ENCODE measurements at places on chromosomes 2 and 18. TPM values are rescaled to one million over a fixed set of nuclear protein-coding genes. Genes with fewer than 3 reads are reported as not detected.

GRCh38 chr2:135409436-135409835 is 121.6 kb downstream of the ZRANB3 start:
- no peaks in the 10 kb centered on the region for H3K36me3 ChIP-seq
- no peak overlapping the region for H3K4me3 ChIP-seq
- H3K4me1 ChIP-seq: no peaks in the 10 kb centered on the region
- H3K27ac ChIP-seq: no peak overlapping the region
- no peaks in the 10 kb centered on the region for H3K27me3 ChIP-seq

DNA sequence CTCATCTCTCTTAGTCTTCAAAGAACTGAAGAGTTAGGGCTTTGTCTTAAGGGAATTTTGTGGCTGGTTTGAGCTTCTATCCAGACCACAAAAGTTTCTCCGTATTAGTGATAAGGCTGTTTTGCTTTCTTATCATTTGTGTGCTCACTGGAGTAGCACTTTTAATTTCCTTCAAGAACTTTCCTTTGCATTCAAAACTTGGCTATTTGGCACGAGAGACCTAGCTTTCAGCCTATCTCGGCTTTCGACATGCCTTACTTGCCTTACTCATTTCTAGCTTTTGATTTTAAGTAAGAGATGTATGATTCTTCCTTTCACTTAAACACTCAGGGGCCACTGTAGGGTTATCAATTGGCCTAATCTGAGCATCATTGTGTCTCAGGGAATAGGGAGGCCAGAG is 29.9 kb downstream of the HDHD2 start:
- no peaks in the 10 kb centered on the region for H3K4me1 ChIP-seq
- H3K36me3 ChIP-seq: no peaks in the 10 kb centered on the region
- no peak overlapping the region for H3K4me3 ChIP-seq
- no peak for DNase-seq
- H3K27ac ChIP-seq: no peak overlapping the region

GRCh38 chr2:190625691-190626090 is 23.2 kb upstream of the NAB1 start:
- no peak overlapping the region for H3K27ac ChIP-seq
- peaks cover 18% of the 10 kb centered on the region for H3K4me1 ChIP-seq
- no peak overlapping the region for H3K4me3 ChIP-seq
- H3K27me3 ChIP-seq: no peaks in the 10 kb centered on the region

DNA sequence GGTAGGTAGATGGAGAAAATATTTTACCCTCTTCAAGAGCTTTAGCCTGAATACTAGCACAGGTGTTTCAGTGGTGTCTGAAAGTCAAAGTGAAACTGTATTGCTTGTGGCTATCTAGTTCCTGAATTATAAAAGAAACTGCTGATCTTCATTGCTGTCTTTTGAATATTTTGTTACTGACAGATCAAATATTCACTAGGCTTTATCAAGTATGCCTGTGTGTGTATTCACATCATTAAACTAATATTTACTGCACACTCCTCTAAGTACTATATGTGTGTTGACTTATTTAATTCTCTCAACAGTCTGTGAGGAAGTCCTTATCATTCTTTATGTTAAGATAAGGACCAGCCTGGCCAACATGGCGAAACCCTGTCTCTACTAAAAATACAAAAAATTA is 139.6 kb downstream of the SOCS6 start:
- no peaks in the 10 kb centered on the region for H3K27me3 ChIP-seq
- H3K36me3 ChIP-seq: no peaks in the 10 kb centered on the region
- no peak overlapping the region for H3K27ac ChIP-seq
- H3K4me1 ChIP-seq: peaks cover 6% of the 10 kb centered on the region

- H3K4me1 ChIP-seq: no peaks in the 10 kb centered on the region
- no peak overlapping the region for H3K4me3 ChIP-seq
- H3K36me3 ChIP-seq: no peaks in the 10 kb centered on the region
Observed at GRCh38 chr2:163801486-163801885, 65.7 kb upstream of the FIGN start.

Gene MC2R
- total RNA-seq: not detected

Gene GPC1
- total RNA-seq: 73.2 TPM

- no peak for DNase-seq
- no peaks in the 10 kb centered on the region for H3K27me3 ChIP-seq
- peaks cover 2% of the 10 kb centered on the region for H3K4me1 ChIP-seq
- no peak overlapping the region for H3K4me3 ChIP-seq
- no peaks in the 10 kb centered on the region for H3K36me3 ChIP-seq
- H3K27ac ChIP-seq: no peak overlapping the region
Observed at GRCh38 chr2:70116936-70117552, 29.8 kb downstream of the PCBP1 start.

GRCh38 chr2:215191477-215191876 is 53.1 kb upstream of the ABCA12 start:
- no peaks in the 10 kb centered on the region for H3K27me3 ChIP-seq
- DNase-seq: no peak
- no peak overlapping the region for H3K4me3 ChIP-seq
- H3K4me1 ChIP-seq: no peaks in the 10 kb centered on the region
- H3K27ac ChIP-seq: no peak overlapping the region

- no peak overlapping the region for H3K4me3 ChIP-seq
- peaks cover 100% of the 10 kb centered on the region for H3K4me1 ChIP-seq
- DNase-seq: no peak
Observed at GRCh38 chr2:160372585-160372984, 121.0 kb downstream of the RBMS1 start.

GRCh38 chr18:26540043-26540628 is 8.2 kb downstream of the KCTD1 start:
- peaks cover 52% of the 10 kb centered on the region for H3K4me1 ChIP-seq
- H3K27me3 ChIP-seq: no peaks in the 10 kb centered on the region

Gene TNS1
- 216 TPM for total RNA-seq

DNA sequence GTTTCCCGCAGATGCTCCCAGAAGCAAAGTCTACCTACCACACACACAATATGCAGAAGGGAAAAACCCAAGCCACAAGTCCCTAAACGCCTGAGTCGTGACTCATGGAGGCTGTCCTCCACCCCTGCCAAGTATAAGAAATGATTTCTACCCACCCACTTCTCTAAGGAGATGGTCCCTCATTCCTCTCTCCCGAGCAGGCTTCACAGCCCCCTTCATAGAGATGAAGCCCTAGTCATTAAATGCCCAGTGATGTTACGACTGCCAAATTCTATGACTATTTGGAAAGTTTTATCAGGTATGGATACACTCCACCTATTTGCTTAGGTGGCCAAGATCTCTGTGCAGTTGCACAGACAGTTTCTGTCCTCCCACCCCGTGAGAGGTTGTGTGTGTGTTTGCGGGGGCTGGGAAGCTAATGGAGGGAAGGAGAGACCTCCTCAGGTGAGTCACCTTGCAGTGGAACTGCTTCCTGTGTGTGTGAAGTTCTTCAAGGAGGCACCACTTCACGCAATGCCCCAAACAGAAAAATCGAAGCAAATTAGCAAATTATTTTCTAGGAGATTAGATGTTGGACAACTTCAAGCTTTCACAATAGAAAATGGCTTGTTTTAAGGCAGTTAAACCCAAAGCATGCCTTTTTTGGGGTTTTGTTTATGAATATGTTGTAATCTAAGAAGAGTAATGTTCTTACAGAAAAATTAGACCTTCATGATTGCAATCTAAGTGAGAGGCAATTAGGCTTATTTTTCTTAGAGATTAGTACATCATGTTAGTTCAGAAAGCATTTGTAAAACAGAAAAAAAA is 175.2 kb downstream of the TGIF1 start:
- H3K27me3 ChIP-seq: no peaks in the 10 kb centered on the region
- peaks cover 36% of the 10 kb centered on the region for H3K4me1 ChIP-seq
- H3K36me3 ChIP-seq: no peaks in the 10 kb centered on the region
- no peak for DNase-seq
- no peak overlapping the region for H3K4me3 ChIP-seq

DNA sequence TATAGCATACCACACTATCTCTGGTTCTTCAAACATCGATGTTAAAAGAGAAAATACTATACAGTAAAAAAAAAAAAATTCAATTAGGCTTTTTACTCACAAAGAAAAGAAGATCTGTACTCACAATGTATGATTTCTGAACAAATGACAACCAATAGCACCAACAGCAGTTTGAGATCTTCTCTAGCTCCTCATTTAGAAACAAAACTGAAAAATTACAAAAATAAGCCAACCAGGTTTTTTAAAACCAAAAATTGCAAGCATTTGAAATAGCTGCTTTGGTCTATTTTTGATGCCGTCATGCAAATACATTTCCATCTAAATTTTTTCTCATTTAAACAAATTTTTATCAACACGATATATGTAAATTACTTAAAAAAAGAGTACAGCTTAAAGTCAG is 34.3 kb upstream of the RALBP1 start:
- no peaks in the 10 kb centered on the region for H3K27me3 ChIP-seq
- DNase-seq: no peak
- H3K27ac ChIP-seq: no peak overlapping the region
- H3K4me3 ChIP-seq: no peak overlapping the region
- no peaks in the 10 kb centered on the region for H3K36me3 ChIP-seq

DNA sequence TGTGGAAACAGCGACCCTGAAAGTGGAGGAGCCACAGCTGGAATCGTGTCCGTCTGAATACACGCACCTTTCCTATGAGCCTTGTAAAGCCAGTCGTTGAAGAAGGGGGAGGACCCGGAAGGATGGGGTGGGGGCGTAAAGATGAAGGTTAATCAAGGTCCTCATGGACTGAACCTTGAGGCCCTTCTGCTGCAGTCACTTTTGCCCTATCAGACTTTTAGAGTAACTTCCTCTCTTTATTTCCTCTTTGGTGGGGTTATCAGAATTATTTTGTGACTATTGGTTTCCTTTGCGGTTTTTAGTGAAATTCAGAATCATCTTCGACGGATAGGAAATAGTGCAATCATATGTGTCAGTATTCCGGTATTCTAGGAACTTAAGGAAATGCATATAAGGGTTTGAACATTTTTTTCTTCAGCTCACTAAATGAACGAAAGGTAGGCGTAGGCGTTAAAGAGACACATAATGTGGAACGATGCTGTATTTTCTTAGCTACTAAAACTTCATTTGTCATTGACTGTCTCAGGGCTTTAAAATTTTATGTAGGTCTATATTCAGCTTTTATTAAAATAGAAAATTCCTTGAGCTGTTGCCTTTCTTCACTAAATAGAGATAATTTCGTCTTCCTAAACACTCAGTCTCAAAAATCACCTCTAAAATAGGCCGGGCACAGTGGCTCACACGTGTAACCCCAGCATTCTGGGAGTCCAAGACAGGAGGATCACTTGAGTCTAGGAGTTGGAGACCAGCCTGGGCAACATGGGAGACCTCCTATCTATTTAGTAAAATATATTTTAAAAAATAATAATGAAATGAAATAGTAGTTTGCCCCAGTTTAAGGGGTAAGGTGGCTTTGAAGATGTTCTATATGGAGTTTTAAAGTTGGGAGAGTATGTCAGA is 1.4 kb upstream of the YES1 start:
- peaks cover 21% of the 10 kb centered on the region for H3K4me1 ChIP-seq
- H3K36me3 ChIP-seq: no peaks in the 10 kb centered on the region
- no peaks in the 10 kb centered on the region for H3K27me3 ChIP-seq
- no peak for DNase-seq
- H3K4me3 ChIP-seq: peak overlapping the region; percentile 96

DNA sequence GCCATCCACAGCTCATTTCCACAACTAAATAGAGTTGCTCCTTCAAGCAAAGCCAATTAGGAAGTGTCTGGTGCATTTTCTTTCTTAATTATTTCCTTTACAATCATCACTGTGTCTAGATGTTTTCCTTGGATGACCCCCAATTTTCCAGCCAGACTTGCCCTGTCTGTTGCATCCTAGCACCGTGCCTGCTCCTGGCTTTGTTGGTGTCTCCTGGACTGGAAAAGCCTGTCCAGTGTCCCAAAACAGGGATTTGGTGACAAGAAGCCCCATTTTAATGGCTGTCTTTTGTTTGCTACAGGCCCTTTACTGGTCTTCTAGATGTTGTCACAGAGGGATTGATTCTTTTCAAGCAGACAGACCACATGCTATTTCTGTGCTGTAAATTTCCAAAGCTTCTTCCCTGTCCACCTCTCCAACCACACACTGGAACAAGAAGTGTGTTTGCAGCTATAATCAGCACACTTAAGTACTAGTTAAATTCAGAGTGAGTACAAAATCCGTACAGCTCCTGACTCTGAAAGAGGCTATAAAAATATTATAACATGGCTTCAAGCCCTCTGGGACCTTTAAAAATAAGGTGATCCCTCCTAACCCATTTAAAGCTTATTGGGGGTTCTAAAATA is 38.4 kb downstream of the RNF144A start:
- peak overlapping the region; percentile 58 for H3K27ac ChIP-seq
- H3K36me3 ChIP-seq: no peaks in the 10 kb centered on the region
- peaks cover 40% of the 10 kb centered on the region for H3K4me1 ChIP-seq
- no peak overlapping the region for H3K4me3 ChIP-seq
- H3K27me3 ChIP-seq: no peaks in the 10 kb centered on the region

DNA sequence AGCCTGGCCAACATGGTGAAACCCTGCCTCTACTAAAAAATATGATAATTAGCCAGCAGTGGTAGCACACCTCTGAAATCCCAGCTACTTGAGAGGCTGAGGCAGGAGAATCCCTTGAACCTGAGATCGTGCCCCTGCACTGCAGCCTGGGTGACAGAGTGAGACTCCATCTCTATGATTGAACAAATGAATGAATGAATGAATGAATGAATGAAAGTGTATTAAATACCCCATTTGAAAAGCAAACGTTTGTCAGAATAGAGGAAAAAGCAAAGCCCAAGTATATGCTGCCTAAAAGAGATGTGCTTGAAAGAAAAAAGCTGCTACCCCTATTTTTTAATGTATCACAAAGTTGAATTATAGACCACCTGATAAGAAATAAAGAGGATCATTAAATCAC is 89.1 kb upstream of the TTC27 start:
- no peaks in the 10 kb centered on the region for H3K27me3 ChIP-seq
- no peak for DNase-seq
- H3K4me1 ChIP-seq: no peaks in the 10 kb centered on the region

GRCh38 chr18:32262092-32262491 is 72.3 kb downstream of the MEP1B start:
- no peaks in the 10 kb centered on the region for H3K36me3 ChIP-seq
- H3K4me3 ChIP-seq: no peak overlapping the region
- no peak overlapping the region for H3K27ac ChIP-seq
- H3K4me1 ChIP-seq: no peaks in the 10 kb centered on the region
- no peak for DNase-seq

DNA sequence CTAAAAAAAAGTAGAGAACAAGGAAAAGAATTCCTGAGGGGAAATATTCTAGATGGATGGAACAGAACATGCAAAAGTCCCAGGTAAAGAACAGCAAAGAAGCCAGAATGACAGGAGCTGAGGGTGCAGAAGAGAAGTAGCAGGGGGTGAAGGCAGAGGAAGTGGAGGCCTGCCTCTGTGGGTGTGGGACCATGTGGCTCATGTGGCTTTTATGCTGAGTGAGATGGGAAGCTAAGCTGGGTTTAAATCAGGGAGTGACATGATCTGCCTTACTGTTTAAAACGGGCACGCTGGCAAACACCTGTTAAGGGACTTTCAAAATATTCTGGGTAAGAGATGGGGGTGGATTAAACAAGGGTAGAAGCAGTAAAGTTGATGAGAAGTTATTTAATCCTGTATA is 40.0 kb downstream of the GKN2 start:
- H3K27ac ChIP-seq: no peak overlapping the region
- H3K27me3 ChIP-seq: no peaks in the 10 kb centered on the region
- peaks cover 25% of the 10 kb centered on the region for H3K4me1 ChIP-seq
- no peak for DNase-seq
- H3K36me3 ChIP-seq: no peaks in the 10 kb centered on the region
- no peak overlapping the region for H3K4me3 ChIP-seq

- peak; percentile 61 for DNase-seq
- no peak overlapping the region for H3K4me3 ChIP-seq
- H3K27ac ChIP-seq: no peak overlapping the region
Observed at GRCh38 chr2:241816431-241817121, 7.6 kb downstream of the NEU4 start.

- no peak for DNase-seq
- no peak overlapping the region for H3K27ac ChIP-seq
- no peaks in the 10 kb centered on the region for H3K36me3 ChIP-seq
- H3K4me3 ChIP-seq: no peak overlapping the region
Observed at GRCh38 chr2:96157649-96158553, 12.7 kb upstream of the DUSP2 start.

All from vagina (tissue), 2 donors.